Suprapubic skin (tissue), 4 donors: ENCODE measurements at places on chromosomes 5 and 9.

GRCh38 chr9:20442461-20443319 lies 179.6 kb downstream of the MLLT3 start:
- no peak overlapping the region for H3K27ac ChIP-seq
- DNase-seq, result no peak
- H3K36me3 ChIP-seq, result no peaks in the 10 kb centered on the region

DNA sequence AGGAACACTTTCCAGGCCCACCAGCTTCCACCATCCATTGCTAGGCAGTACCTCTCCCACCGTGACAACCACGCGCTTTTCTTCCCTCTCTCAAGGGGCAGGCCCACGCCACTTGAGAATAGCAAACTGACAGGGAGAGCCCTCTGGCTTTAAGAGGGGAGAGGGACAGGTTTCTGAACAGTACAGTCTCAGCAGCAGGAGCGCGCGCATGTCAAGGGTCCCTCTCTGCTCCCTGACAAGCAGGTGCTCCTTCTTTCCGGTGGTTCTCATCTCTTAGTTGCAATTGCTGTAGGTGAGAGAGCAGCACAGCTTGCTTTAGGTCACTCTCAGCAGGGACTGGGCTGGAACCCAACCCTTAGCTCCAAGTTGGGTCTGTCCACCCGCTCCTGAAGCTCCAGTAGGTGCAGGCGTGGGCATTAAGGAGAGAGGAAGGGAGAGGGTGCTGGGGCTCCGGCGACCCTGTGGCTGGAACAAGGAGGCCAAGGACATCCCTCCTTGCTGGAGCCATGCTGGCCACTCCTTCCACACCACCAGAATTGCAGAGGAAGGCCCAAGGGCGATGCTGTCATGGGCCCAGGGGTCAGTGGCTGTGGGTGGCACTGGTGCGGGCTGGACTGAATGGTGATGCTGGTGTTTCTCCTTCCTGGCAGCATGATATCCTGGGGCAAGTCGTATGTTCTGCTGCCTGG lies 9.0 kb upstream of the PHF2 start:
- peaks cover 24% of the 10 kb centered on the region for H3K36me3 ChIP-seq
- peak overlapping the region; percentile 91 for H3K27ac ChIP-seq
- DNase-seq, result peak; percentile 64
- peaks cover 23% of the 10 kb centered on the region for H3K4me1 ChIP-seq
- peak overlapping the region; percentile 57 for H3K4me3 ChIP-seq

DNA sequence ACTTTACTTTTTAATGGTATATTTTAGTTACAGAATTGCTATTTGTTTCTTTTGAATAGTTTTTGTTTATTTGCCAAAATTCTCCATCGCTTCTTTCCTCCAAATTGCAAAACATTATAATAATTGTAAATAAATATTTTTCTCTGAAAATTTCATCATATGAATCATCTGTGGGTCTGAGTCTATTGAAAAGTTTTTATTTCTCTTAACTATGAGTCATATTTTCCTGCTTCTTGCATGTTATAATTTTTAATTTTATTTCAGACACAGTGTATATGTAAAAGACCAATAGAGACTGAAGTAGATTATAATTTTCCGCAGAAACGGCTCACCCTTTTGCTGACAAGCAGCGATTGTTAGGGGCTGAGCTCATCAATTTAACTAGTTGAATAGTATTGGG lies 279.1 kb upstream of the IL12B start:
- no peaks in the 10 kb centered on the region for H3K4me1 ChIP-seq
- H3K36me3 ChIP-seq, result no peaks in the 10 kb centered on the region
- H3K27me3 ChIP-seq, result no peaks in the 10 kb centered on the region
- DNase-seq, result no peak
- no peak overlapping the region for H3K4me3 ChIP-seq
- H3K27ac ChIP-seq, result no peak overlapping the region

DNA sequence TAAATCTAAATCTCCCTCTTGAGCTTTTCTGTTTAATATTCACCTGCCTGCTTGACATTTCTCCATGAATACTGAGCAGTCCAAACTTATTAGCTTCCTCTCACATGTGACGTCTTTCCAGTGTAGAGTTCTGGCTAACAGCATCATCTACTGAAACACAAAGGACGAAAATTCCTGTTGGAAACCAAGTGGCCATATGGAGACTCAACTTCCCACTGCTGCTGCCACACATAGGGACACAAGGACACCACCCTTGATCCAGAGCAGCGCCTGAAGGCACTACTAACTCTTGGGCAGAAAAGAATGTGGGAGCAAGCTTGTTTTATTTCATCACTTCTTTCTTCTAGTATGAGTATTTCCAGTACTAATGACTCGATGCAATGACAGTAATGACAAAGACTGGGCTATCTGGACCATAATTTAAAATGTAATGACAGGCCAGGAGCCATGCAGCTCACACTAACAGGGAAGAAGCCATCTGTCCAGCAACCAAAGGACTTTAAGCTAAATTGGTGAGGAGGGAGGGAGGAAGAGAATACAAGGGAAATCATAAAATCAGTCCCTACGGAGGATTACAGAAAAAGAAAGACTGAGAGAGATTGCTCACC lies 19.2 kb downstream of the RNF130 start:
- H3K36me3 ChIP-seq, result no peaks in the 10 kb centered on the region
- no peak overlapping the region for H3K4me3 ChIP-seq
- no peak for DNase-seq
- peaks cover 15% of the 10 kb centered on the region for H3K4me1 ChIP-seq
- H3K27me3 ChIP-seq, result no peaks in the 10 kb centered on the region
- H3K27ac ChIP-seq, result no peak overlapping the region

DNA sequence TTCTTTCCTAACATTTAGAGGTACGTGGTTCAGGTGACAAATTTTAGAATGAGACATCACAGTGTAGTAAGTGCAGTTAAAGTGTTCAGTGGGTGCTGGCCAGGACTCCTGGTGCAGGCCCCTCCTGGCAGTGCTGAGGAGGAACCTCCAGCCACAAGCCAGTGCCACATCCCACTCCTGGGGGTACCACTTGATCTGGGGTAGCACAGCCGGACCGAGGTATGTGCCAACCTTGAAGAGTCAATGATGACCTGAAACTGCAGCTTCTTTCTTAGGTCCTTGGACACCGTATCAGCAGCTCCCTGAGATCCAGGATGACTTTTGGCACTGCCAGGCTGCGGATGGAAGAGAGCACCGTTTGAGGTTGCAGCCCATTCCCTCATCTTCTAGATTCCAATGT lies 310.4 kb upstream of the IRX4 start:
- H3K4me3 ChIP-seq, result no peak overlapping the region
- H3K27me3 ChIP-seq, result peaks cover 10% of the 10 kb centered on the region
- DNase-seq, result no peak
- H3K4me1 ChIP-seq, result no peaks in the 10 kb centered on the region
- H3K36me3 ChIP-seq, result no peaks in the 10 kb centered on the region
- no peak overlapping the region for H3K27ac ChIP-seq

- H3K27me3 ChIP-seq, result peaks cover 24% of the 10 kb centered on the region
- no peaks in the 10 kb centered on the region for H3K36me3 ChIP-seq
- H3K27ac ChIP-seq, result peak within 1 kb of the TSS; percentile 35
- peaks cover 48% of the 10 kb centered on the region for H3K4me1 ChIP-seq
Observed at GRCh38 chr5:140042643-140043507, at the start of gene NRG2. NRG2 (minus strand) TSS chr5:140043299.

DNA sequence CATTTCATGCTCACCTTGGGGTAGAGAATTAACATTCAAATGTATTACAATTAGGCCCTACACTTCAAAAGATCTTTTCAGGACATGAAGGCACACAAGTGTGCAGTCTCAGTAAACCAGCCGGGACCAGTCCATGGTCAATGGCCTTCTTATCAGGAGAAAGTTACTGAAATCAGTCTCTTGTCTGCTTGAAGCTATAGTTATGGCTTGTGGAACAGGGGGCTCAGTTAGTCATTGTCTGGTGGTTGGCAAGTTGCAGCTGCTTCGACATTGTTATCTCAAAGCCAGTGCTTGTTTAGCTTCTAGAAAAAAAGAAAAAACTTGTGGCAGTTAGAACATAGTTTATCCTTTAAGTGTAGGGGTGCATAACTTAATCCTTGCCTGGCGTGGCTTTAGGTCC lies 213.1 kb upstream of the ACO1 start:
- H3K36me3 ChIP-seq, result no peaks in the 10 kb centered on the region
- H3K27ac ChIP-seq, result no peak overlapping the region
- H3K4me1 ChIP-seq, result no peaks in the 10 kb centered on the region
- DNase-seq, result no peak
- no peaks in the 10 kb centered on the region for H3K27me3 ChIP-seq

GRCh38 chr9:128715436-128715750 lies 8.5 kb downstream of the ZDHHC12 start:
- no peak overlapping the region for H3K27ac ChIP-seq
- no peak overlapping the region for H3K4me3 ChIP-seq
- no peaks in the 10 kb centered on the region for H3K27me3 ChIP-seq
- H3K36me3 ChIP-seq, result peaks cover 25% of the 10 kb centered on the region
- DNase-seq, result peak; percentile 20
- peaks cover 8% of the 10 kb centered on the region for H3K4me1 ChIP-seq

- H3K4me1 ChIP-seq, result no peaks in the 10 kb centered on the region
- DNase-seq, result no peak
- no peaks in the 10 kb centered on the region for H3K36me3 ChIP-seq
- no peaks in the 10 kb centered on the region for H3K27me3 ChIP-seq
- H3K27ac ChIP-seq, result no peak overlapping the region
Observed at GRCh38 chr5:173458828-173459609, 130.8 kb upstream of the STC2 start.

DNA sequence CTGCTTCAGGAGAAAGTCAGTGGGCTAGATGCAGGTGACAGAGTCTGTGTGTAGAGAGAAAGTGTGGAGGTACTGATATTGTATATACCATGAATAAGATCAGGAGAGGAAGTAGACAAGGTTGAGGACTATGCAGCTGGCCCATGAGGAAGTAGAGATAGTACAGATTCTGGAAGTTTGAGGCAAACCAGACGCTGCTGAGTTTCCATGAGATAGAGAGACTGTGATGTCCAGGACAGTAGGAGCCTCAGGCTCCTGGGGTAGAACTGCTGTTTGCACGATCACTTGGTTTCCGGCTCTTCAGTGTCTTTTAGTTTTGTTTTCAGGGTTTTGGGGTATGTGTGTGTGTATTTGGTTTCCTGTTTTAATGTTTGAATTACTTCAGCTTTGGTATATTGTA lies 13.6 kb downstream of the OTULINL start:
- H3K27ac ChIP-seq, result no peak overlapping the region
- no peaks in the 10 kb centered on the region for H3K27me3 ChIP-seq
- H3K4me1 ChIP-seq, result no peaks in the 10 kb centered on the region
- DNase-seq, result no peak

- no peak for DNase-seq
- no peak overlapping the region for H3K4me3 ChIP-seq
- H3K36me3 ChIP-seq, result no peaks in the 10 kb centered on the region
- no peaks in the 10 kb centered on the region for H3K4me1 ChIP-seq
- no peak overlapping the region for H3K27ac ChIP-seq
Observed at GRCh38 chr9:86809759-86810367, 137.4 kb downstream of the GAS1 start.

DNA sequence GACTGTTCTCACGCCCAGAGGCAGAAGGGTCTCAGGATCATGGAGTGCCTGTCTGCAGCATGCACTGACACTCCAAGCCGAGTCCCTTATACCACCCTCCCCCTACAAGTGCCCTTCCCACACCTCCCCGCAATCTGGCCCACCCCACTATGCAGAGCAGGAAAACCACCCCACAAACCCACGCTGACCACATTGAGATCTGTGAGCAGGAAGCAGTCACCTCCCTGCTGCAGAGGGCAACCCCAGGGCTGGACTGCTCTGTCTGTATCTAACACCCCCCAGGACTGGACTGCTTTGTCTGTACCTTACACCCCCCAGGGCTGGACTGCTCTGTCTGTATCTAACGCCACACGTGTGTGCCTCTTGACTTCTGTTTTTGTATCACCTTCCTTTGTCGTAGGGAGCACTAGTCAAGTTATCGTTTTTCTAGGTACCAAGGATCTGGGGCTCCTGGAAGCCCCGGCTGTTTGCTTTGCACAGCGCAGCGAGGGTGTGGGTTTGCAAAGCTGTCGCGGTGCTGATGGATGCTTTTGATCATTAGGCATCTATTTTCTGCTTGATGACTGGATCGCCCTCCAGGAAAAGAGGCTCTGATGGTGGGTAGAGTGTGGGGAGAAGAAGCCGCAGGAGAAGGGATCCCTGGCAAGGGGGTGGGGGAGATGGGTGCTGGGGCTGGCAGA lies 21.5 kb downstream of the OLFM1 start:
- H3K27ac ChIP-seq, result no peak overlapping the region
- peaks cover 33% of the 10 kb centered on the region for H3K27me3 ChIP-seq
- H3K4me1 ChIP-seq, result no peaks in the 10 kb centered on the region
- H3K4me3 ChIP-seq, result no peak overlapping the region
- H3K36me3 ChIP-seq, result peaks cover 4% of the 10 kb centered on the region

DNA sequence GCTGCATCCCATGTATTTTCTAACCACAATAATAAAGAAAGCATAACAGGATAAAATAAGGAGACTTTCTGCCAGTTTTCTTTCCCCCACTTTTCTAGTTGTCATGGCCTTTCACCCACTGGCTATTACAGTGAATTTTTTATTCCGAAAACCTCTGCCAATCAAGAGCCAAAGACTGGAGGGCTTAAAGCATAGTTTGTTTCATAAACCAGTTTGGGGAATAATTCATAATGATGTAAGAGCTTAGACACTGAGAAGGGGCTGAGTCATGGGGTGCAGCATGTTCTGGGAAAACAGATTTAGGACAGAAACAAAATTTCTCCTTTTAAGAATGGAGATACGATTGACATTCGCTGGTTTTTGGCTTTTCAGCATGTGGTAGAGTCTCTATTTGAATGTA lies 4.4 kb upstream of the GLIPR2 start:
- peak overlapping the region; percentile 46 for H3K27ac ChIP-seq
- peaks cover 4% of the 10 kb centered on the region for H3K27me3 ChIP-seq
- no peak overlapping the region for H3K4me3 ChIP-seq
- H3K4me1 ChIP-seq, result peaks cover 12% of the 10 kb centered on the region
- no peaks in the 10 kb centered on the region for H3K36me3 ChIP-seq

GRCh38 chr5:172809774-172810173 lies 24.3 kb upstream of the ERGIC1 start:
- DNase-seq, result no peak
- peaks cover 3% of the 10 kb centered on the region for H3K4me1 ChIP-seq
- H3K27ac ChIP-seq, result no peak overlapping the region
- H3K27me3 ChIP-seq, result no peaks in the 10 kb centered on the region

DNA sequence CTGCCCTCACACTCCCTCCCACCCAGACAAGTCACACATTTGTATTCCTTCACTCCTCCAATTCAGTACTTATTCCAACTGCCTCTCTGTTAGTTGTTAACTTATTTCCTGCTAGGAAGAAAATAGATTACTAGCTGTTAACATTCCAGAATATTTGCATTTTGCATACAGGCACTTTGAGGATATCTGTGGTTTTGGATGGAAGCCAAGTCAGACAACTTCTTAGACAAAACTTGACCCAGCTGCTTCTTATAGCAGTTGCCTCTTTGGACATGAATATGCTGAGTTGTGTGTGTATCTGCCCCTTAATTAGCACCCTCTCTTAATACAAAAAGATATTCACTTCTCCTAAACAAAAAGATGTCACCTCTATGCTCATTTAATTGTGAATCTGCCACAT lies 1280.6 kb upstream of the ACO1 start:
- no peak overlapping the region for H3K27ac ChIP-seq
- no peaks in the 10 kb centered on the region for H3K27me3 ChIP-seq
- no peaks in the 10 kb centered on the region for H3K36me3 ChIP-seq
- no peak for DNase-seq
- no peaks in the 10 kb centered on the region for H3K4me1 ChIP-seq
- H3K4me3 ChIP-seq, result no peak overlapping the region
